ENCODE measurements at places on chromosomes 6 and 20.

GRCh38 chr6:28523241-28523622 is 2.4 kb upstream of the GPX5 start:
- no peak for DNase-seq

- no peak for DNase-seq
Observed at GRCh38 chr20:49345524-49345923, 67.7 kb upstream of the ZNFX1 start.

- no peak for DNase-seq
Observed at GRCh38 chr20:2379511-2380229, 1.0 kb upstream of the TGM6 start.

- no peak for DNase-seq
Observed at GRCh38 chr20:1637755-1638154, 17.9 kb upstream of the SIRPB1 start.
